Esophagus squamous epithelium (tissue), 5 donors: ENCODE measurements at places on chromosomes 11 and 22.

DNA sequence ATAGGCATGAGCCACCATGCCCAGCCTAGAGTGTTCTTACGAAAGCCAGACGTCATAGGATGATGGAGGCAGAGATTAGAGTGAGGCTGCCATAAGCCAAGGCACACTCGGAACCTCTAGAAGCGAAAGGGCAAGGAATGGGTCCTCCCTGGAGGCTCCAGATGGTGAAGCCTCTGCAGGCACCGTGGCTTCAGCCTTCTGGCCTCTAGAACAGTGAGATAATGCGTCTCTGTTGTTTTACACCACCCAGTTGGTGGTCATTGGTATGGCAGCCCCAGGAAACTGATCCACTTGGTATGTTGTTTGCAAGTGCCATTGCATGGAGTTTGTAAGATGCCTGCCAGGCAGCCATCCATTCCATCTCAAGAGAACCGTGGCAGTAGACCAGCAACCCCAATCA is 791.0 kb downstream of the TBC1D22A start:
- DNase-seq = no peak

GRCh38 chr11:18522388-18522787 is 4.4 kb downstream of the TSG101 start:
- no peak for DNase-seq

DNA sequence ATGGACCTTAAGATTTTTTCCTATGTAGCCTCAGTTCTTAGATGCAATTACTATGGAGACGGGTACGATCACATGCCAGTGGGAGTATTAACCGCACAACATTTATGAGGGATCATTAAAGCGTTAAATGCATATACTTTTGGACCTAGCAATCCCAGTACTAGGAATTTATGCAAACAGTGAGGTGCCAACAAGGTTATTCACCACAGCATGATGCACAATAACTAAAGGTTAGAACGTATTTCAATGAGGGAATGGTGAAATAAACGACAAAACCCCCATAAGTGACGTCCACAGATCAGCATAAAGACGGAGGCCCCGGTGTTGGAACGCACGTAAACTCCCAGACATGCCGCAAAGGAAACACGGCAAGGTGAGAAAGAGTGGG is 539 bp downstream of the SIRT3 start:
- DNase-seq = no peak

DNA sequence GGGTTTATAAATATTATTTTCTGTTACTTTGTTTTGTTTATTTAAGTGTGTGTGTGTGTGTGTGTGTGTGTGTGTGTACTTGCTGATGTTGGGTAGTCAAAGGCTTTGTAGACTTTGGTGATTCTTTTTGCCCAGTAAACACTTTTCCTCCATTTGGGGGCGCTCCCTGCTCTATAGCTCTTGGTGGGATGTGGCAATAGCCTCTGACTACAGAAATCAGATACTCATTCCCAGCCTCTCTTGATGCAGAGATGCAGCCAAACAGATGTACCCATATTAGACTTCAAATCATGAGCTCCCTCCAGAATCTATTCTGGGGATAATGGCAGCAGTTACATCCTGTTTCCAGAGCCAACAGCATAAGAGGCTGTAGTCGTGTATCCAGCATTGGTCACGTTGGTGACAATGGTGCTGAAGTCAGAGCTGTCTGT is 33.4 kb upstream of the APOL5 start:
- no peak for DNase-seq

DNA sequence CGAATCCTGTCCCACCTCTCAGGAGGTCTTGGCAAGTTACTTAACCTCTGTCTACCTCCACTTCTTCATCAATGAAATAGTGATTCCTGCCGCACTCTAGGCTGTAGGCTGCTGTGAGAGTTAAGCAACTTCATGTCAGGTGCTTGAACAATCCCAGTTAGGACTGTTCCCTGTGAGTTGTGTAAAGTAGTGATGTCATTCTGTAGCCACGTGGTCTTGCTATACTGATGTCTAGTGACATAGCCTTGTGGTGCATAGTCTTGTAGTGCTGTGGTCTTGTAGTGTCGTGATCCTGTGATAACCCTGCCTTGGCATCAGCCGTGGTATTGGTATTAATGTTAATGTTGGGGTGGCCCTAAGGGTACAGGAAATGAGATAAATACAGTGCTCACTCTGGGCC is 30.3 kb upstream of the PRR5 start:
- no peak for DNase-seq

DNA sequence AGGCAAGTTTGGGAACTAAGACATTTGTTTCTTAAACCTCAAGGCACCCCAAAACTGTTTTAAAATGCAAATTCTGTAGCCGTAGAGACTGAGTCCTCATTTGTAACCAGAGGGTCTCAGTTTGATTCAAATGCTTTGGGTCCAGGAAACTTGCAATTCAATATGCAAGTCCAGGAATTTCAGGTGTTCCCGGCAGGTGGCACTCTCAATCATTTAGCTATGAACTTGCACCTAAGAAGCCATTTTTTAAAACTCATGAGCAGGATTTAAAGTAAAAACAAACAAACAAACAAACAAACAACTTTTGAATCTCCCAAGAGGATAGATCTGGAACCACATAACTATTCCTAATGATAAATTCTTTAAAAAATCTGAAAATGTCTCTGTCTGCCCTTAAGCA is 8.7 kb upstream of the ABTB2 start:
- DNase-seq = no peak
